Activated CD4-positive, alpha-beta T cell treated with anti-CD3 and anti-CD28 coated beads, Interleukin-2, amount 50 U/mL, for 48 hours (primary cell): ENCODE measurements at places on chromosomes 6 and 20.

DNA sequence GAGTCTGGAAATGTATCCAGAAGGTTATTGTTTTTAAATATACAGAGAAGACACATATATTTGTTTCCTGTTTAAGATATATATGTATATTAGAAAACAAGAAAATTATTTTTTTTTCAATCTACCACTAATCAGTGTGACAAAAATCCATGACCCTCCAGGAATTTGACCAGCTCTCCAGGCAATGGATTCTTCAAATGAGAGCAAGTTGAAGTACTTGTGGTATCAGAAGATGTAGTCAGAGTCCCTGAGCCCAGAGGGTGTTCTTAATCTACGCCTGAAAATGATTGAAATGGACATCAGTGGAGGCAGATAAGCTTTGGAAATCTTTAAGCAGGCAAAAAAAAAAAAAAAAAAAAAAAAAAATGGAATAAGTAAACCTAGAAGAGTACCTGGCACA, 186.5 kb upstream of the QKI start:
- no peak for DNase-seq

- DNase-seq, result no peak
Observed at GRCh38 chr6:129517288-129517687, 192.7 kb downstream of the ARHGAP18 start.

DNA sequence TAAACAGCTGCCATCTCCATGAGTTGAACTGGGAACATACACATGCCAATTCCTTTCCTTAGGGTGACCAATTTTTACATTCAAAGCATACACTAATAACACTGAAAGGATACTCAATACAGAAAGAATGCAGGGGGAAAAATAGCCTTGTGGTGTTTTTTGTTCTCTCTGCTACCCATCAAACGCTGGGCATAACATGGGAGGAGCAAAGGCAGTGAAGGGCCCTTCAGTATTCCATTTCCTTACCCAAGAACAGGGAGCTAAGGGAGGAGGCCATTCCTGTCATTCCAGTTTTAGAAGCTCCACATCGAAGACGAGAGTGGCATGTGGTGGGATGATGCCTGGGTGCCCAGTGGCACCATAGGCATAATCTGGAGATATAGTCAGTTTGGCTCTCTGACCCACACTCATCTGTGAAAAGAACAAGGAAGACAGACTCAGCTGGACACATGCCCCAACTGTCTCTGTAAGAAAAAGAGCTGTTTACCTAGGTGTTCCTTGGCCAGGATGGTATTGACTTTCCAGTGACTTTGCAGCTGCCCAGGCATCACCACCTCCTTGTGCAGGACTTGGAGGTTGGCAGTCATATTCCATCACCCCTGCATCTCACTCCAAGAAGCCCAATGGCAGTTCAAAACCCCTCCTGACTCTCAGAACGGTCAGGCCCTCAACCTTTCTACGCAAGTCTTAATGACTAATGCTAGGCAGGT, 20.9 kb downstream of the FKBP1A start:
- DNase-seq, result no peak

- DNase-seq, result no peak
Observed at GRCh38 chr20:20321134-20321533, 46.8 kb upstream of the INSM1 start.

DNA sequence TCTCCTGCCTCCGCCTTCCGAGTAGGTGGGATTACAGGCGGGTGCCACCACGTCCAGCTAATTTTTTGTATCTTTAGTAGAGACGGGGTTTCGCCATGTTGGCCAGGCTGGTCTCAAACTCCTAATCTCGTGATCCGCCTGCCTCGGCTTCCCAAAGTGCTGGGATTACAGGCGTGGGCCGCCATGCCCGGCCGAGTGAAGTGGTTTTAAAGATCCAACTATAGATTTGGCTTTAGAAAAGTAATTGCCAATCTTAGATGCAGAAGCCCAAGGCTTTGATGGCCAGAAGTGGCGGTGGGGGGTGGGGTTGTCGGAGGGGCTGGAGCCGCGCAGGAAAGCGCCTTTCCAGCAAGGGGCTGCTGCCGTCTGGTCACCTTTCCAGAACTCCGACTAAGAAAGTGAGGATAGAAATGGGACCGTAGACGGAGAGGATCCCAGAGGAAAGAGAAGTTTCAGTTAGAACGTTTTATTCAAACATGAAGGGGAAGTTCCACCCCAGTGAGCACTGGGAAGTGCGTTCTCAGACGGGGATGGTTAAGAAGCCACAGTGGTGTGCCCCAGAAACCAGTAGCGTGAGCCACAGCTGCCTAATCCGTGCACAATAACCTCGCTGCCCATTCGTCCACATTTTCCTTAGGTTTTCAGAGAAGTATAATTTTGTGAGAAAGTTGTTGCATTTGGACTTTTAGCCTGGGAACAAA, 69.7 kb downstream of the DLL1 start:
- no peak for DNase-seq

- DNase-seq, result no peak
Observed at GRCh38 chr6:13406781-13407180, 78.4 kb upstream of the TBC1D7 start.

DNA sequence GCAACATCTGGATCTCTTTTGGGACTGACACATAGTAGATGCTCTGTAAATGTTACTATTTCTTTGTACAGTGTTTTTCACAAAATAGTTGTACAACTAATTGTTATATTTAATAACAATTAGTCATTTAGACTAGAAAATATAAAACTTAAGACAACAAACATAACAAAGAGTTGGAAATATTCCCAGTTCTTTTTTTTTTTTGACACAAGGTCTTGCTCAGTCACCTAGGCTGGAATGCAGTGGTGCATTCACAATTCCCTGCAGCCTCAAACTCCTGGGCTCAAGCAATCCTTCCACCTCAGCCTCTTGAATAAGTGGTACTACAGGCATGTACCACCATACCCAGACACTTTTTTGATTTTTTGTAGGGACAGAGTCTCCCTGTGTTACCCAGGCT, 105.8 kb downstream of the UTRN start:
- no peak for DNase-seq

DNA sequence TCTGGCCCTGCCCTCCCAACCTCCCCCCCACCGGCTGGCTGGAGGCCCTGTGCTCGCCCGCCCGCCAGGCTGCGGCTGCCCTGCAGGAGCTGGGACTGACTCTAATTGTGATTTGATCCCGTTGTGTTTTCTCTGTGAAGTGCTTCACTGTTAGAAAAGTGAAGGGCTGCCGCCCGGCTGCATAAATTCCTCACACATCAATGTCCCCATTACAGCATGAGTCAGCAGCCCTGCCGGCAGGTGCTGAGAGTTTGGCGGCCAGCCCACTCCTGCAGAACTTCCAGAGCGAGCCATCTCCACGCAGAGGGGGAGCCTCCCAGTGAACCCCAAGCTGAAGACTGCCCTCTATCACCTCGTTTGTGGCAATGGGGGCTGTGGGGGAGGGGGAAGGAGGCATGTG, 137.9 kb downstream of the DLL1 start:
- DNase-seq, result no peak

DNA sequence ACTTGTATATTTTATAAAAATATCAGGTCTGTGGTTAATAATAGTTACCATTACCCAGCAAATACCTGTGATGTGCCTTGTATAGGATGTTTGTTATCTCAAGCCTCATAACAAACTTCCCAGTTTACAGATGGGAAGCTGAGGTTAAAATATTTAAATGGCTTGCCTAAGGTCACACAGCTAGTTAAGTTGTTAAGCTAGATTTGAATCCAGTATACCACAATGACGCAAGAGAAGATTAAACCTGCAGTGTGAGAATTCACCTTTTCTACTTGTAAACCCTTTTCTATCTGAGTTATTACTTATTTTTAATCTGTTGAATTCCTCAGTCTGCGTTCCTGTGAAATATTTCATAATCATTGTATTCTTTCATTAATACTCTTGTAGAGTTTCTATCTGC, 4.9 kb downstream of the DSP start:
- DNase-seq, result no peak

GRCh38 chr20:49475292-49476015, 7.0 kb downstream of the KCNB1 start:
- DNase-seq, result no peak

GRCh38 chr6:25717866-25718740, 36.4 kb upstream of the SLC17A4 start:
- DNase-seq, result no peak

DNA sequence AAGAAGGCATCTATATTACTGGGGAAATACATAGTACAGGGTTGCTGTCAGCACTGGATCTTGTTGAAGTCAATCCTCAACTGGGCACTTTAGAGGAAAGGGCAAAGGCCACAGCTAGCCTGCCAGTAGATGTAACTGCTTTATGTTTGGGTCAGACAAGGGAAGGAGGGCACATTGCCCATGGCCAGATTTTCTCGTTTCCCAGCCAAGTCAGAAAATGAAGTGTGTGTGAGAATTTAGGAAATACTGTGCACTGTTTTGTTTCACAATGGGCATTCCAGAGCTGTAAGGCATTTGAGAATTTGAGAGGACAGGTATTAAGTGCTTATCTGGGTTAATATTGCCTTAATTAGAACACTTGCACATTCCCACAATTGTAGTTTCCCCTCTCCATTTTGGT, 183.9 kb upstream of the MCHR2 start:
- DNase-seq, result no peak

DNA sequence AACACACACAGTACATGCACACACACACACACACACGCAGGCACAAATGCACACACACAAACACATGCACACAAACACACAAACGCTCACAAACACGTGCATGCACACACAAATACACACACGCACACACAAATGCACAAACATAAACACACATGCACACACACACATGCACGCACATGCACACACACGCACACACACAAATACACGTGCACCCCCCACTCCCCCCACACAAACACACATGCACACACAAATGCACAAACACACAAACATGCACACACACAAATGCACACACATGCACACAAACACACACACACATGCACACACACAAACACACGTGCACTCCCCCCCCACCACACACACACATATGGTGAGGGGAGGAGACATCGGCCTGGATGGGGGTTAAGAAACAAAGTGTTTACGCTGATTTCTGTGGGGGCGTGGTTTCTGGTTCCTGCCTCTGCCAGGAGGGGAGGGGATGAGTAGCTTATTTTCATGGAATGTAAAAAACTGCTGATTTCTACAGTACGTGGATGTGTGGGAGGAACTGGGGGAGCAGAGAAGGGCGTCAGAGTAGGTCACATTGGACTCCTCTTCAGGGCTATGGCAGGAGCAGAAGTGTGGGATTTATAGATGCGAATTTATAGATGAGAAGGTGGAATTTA, 607.2 kb downstream of the QKI start:
- DNase-seq, result no peak

DNA sequence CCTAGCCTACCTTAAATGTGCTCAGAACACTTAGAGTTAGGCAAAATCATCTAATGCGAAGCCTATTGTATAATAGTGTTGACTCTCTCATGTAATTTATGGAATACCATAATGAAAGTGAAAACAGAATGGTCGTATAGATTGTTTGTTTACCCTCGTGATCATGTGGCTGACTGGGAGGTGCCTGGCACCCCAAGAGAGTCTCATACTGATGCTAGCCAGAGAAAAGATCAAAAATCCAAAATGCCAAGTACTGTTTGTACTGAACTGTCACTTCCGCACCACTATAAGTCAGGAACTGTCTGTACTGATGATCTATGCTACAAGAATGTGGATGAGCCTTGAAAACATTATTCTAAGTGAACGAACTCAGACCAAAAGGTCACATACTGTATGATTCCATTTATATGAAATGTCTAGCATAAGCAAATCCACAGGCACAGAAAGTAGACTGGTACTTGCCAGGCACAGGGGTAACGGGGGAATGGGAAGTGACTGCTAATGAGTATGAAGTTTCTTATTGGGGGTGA, 22.4 kb downstream of the ZMYND8 start:
- DNase-seq, result no peak

- no peak for DNase-seq
Observed at GRCh38 chr6:83872386-83873118, 13.1 kb downstream of the CYB5R4 start.

GRCh38 chr20:47317127-47317895, 39.2 kb downstream of the ZMYND8 start:
- peak; percentile 63 for DNase-seq

- DNase-seq, result no peak
Observed at GRCh38 chr6:54267798-54268197, 40.4 kb upstream of the TINAG start.

GRCh38 chr6:2784061-2784460, 18.9 kb downstream of the WRNIP1 start:
- no peak for DNase-seq

DNA sequence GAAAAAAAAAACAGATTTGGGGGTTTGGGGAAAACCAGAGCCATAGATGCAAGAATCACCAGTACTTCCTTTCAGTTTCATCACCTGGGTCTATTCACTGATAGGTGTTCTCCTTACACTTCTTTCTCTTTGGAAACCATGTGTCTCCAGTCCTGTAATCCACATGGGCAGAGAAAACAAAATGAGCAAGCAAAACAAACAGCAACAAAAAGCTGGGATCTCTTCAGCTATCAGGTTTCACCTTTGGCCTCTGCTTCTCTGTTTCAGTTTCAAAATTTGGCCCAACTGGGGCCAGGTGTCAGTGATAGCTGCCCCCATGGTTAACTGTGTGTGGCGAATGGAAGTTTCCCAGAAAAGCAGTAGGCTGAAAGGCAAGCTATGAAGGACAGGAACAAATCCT, 220.0 kb upstream of the THBS2 start:
- DNase-seq, result no peak

DNA sequence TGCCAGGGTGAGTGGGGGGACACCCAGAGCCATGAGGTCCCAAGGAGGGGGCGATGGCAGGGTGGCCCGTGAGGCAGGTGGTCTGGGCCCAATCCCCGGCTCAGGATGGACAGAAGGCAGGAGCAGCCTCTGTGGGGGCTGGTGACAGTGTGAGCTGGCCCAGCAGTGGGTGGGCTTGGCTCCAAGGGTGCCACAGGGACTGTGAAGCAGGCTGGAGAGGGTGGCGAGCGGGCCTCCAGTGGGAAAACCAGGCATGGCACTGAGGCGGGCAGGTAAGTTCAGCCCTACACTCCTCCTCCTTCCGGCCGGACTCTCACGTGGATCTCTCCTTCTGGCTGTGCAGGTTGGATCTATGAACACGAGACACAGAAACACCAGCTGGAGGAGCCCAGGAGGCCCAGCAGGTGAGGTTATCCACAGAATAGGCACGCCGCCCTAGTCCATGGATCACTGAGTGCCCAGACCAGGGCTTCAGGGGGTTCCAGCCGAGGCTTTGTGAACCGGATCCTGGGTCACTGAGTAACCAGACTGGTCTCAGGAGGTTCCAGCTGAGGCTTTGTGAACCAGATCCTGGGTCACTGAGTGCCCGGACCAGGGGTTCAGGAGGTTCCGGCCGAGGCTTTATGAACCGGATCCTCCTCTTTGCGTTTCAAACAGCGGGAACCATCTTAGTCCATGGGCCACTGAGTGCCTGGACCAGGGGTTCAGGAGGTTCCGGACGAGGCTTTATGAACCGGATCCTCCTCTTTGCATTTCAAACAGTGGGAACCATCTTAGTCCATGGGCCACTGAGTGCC, 76.4 kb upstream of the BHLHE23 start:
- DNase-seq, result no peak
